ENCODE measurements at places on chromosomes 11 and 22.

DNA sequence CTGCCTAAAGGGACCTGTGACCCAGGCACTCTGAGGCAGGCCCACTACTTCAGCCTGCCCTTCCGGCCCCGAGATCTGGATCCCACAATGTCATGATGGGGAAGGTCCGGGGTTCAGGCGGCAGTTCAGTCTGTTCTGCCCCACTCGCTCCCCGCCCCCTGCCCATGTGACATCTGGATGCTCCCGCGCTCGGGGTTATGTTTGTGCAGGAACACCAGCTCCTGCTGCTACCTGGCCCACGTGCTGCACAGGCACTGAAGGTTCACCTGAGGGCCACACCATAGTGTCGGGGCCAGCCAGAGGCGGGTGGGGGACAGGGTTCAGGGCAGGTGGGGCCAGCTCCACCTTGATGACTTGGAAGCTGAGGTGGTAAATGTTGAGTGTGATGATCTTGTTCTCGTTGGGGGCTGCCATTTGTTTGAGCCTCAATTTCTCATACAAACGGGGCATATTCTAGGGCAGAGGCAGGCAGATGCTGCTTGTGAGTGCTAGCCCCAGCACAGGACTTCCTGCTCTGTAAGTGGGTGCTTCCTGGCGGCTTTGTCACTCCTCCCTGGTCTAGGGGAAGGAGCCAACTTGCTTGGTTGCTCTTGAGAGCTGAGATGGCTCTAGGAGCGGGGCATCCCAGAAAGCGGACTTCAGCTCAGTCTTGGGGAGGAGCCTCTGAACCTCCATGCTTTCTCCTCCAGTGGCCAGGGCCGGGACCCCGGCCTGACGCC, 4.4 kb upstream of the SIPA1 start:
- DNase-seq, result no peak

DNA sequence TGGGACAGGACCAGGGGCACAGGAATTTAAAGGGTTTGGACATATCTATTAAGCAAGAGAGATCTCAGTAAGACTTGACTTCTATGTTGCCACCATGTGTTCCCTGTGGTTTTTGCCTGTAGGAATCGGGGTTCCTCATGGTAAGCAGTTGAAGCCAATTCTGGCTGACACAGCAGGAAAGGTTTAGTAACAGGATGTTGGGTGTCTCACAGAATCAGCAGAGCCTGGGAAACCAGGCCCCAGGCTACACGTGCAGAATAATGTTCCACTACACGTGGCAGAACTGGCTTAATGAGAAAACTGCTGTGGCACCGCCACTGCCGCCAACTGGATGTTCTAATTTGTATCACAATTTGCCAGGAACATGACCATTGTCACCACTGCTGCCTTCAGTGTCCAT, 264.6 kb upstream of the PLET1 start:
- DNase-seq, result no peak

DNA sequence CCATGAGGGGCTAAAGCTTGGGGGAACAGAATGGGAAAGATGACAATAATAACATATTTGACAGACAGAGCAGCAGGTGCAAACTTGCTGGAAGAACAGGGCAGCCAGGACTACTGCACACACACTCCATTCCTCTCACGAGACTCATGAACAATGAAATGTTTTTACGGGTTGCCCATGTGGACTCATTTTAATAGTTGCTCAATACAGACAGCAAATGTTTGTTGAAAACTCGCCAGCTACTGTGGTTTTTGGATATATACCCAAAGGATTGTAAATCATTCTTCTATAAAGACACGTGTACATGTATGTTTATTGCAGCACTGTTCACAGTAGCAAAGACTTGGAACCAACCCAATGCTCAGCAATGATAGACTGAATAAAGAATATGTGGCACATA, 10.3 kb downstream of the SYT13 start:
- DNase-seq, result no peak

- DNase-seq, result no peak
Measured at GRCh38 chr11:60594998-60595642, 79.9 kb downstream of the MS4A13 start.

GRCh38 chr11:81365496-81365895, 1368.2 kb downstream of the FAM181B start:
- no peak for DNase-seq

DNA sequence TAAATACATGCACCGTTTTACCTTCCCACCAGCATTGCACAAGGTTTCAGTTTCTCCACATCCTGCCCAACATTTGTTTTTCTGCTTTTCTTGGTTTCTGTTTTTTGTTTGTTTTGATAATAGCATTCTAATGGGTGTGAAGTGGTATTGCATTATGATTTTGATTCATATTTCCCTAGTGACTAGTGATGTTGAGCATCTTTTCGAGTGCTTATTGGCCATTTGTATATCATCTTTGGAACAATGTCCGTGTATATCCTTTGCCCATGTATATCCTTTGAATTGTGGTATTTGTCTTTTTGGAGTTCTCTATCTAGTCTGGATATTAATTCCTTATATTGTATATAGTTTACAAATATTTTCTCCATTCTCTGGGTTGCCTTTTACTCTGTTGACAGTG, 2914.8 kb upstream of the OR11H1 start:
- no peak for DNase-seq

DNA sequence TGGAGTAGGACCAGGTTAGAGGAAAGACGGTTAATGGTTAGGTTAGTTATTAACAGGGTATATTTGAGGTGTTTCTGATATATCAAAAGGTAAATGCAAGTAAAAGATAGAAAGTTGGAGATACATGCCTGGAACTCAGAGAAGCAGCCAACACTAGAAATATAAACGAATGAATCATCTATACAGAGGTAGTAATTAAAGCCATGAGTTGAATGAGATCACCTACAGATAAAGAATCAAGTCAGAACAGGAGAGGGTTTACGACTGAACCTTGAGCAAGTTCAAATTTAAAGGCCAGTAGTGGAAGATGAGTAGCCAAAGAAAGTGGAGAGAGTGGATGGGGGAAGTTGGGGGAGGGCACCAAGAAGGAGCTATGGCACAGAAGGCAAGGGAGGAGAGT, 73.9 kb downstream of the SPON1 start:
- no peak for DNase-seq

- DNase-seq, result no peak
Measured at GRCh38 chr11:13094930-13095687, 86.0 kb downstream of the RASSF10 start.

DNA sequence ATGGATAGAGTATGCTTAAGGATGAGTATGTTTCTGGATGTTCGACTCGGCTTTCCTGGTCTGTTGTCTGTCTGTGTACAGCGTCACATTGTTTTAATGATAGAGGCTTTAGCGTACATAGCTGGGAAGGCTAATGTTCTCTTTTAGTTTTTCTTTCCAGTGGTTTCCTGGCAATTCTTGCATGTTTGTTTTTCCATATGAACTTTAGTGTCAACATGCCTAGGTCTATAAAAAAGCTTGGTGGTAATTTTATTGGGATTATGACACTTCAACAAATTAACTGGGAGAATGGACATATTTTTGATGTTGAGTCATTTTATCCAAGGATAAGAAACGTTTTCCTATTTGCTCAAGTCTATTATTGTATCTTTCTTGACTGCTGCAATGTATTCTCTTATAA, 17.6 kb downstream of the F2 start:
- DNase-seq, result no peak

DNA sequence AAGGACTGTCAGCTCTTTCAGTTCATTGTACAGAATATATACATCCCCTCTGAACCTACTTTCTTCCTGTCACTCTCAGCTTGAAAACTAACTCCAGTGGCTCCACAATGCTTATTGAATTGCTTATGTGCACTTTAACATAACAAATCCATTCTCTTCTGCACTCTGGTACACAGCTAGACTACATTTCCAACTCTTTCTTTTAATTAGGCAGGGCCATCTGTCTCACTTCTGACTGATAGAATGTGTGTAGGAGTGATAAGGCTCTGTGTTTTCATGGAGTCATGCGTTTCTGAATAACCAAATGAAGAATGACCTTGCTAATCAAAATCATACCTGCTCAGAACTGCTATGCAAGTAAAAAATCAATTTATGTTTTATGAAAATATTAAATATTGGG, 278.5 kb upstream of the CCDC179 start:
- no peak for DNase-seq

GRCh38 chr22:46002757-46003270, 25.9 kb upstream of the WNT7B start:
- DNase-seq, result no peak

DNA sequence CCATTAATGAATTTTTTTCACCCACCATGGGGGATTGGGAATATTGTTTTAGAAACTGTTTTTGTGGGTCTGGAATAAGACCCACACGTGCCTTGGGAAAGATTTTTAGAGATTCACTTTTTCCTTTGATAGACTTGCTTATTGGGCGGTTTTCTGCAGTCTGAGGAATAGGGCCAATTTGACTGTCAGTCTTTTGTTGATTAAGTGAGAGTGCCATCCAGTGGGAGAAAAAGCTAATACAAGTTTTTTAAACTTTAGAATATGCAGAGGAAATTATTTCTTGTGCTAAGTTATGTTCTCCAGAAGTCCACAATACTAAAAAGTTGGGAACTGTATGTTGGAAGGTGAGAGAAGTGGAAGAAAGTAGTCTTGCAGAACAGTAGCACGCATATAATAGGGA, 56.1 kb downstream of the PRMT3 start:
- DNase-seq, result no peak

DNA sequence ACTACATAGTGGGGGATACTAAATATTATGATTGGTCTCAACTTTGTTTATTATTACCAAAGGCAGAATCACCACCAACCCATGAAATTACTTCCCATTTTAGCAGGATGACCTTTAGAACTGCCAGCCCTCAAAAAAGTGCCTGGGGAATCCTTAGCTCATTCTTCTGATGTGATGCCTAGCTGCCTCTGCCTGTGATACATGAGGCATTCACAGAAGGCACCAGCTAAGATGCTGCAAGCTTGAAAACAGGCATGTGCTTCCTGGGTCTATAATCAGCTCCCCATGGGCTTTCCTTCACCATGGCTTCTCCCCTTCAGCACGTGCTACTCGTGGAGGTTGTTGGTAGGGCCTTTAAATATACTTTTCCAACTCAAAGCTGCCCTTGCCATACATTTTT, 50.4 kb upstream of the ARHGAP20 start:
- DNase-seq, result no peak

- no peak for DNase-seq
Measured at GRCh38 chr11:94528551-94528950, 15.2 kb upstream of the FUT4 start.

GRCh38 chr11:2466869-2467694, 22.3 kb downstream of the KCNQ1 start:
- DNase-seq, result no peak

DNA sequence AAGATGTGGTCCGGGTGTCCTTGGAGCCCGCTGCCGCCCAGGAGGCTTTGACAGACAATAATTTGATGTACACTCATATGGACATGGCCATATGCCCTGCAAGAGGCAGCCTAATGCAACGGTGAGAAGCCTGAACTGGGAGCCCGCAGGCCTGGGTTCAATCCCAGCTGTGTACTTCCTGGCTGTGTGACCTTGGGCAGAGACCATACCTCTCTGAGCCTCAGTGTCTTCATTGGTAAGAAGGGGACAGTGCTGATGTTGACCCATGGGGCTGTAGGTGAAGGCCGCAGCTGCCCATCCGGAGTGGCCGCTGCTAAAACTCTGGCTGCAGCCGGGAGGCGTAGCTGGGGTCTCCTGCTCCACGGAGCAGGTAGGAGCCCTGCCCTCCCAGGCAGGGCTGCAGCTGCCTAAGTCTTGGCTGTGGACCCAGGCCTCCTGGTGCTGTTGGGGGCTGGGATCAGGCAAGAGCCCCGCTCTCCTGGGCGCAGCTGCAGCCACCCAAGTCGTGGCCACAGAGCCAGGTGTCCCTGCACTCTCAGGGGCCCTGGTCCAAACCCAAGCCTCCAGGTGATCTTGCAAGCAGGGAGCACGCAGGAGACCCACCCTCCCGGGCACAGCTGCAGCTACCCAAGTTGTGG, 8.9 kb downstream of the IL2RB start:
- DNase-seq, result no peak

DNA sequence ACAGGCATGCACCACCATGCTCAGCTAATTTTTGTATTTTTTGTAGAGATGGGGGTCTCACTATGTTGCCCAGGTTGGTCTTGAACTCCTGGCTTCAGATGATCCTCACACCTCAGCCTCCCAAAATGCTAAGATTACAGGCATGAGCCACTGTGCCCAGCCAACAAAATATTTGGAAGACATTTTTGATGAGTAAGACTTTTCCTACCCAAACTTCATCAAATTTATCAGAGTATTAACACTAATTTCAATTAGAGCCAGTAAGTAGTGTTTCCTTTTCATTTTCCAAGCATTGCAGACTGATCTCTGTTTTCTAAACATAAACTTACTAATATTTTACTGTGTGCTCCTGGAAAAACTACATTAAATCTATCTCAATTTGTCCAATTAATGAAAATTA, 1.4 kb upstream of the CRTAM start:
- DNase-seq, result no peak

GRCh38 chr11:6841694-6842093, 3.8 kb upstream of the OR10A5 start:
- DNase-seq, result no peak

- no peak for DNase-seq
Measured at GRCh38 chr11:92475819-92476218, 251.2 kb downstream of the FAT3 start.

DNA sequence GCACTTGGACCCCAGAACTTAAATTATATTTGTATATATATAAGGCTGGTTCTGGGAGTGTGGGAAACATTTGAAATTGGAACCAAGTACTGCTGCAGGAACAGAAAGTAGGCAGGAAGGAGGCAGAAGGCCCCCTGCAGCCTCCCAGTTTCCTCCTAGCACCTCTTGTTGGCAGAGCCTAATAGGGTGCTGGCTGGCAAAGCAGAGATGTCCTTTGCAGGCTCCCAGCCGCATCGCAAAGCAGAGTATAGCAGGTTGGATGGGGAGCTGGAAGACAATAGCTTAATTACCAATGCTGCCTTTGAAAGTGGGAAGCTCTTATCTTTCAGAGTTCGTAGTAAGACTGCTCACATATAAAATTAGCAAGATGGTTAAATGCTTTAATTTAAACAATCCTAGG, 370.8 kb upstream of the C11orf87 start:
- no peak for DNase-seq

DNA sequence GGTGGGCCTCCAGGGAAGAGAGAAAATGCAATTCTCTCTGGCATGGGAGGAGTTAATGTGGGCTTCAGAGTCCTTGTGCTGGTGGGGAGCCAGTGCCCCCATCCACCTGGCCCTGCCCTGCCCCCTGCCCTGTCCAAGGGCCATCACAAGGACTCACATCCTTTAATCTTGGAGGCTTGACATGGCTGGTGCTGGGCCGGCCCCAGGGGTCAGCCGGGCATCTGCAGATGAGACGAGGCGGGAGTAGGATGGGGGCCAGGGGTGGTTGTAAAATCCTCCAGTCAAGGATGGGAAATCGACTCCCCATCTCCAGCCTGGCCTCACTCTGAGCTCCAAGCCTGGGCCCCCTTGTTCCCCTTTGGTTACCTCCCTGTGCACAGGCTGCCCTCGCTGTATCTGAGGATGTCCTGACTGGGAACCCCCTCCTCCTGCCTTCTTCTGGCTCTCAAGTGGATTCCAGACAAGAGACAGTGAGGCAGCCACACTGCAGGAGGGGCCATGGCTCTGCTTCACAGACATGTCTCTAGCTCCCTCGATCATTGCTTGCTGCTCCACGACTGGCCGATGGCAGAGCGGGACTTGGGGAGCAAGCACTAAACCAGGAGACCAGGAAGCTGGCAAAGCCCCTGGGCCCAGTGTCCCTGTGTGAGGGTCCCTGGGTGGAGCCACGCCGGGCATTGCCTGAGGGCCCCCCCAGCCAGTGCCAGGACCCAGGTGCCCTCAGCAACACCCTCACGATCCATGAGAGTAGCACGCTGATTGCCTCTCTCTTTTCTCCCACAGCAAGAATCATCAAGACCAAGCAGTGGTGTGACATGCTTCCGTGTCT, 1120.5 kb downstream of the BRD1 start:
- DNase-seq, result no peak

- no peak for DNase-seq
Measured at GRCh38 chr22:46462726-46463371, 74.6 kb downstream of the CELSR1 start.
